ENCODE measurements at places on chromosomes 6 and 20.

GRCh38 chr6:83153883-83154521, 39.1 kb downstream of the PGM3 start:
- DNase-seq: no peak

GRCh38 chr6:68087399-68088133, 547.5 kb upstream of the ADGRB3 start:
- DNase-seq: no peak

GRCh38 chr6:1641343-1641885, 31.7 kb downstream of the FOXC1 start:
- DNase-seq: no peak

DNA sequence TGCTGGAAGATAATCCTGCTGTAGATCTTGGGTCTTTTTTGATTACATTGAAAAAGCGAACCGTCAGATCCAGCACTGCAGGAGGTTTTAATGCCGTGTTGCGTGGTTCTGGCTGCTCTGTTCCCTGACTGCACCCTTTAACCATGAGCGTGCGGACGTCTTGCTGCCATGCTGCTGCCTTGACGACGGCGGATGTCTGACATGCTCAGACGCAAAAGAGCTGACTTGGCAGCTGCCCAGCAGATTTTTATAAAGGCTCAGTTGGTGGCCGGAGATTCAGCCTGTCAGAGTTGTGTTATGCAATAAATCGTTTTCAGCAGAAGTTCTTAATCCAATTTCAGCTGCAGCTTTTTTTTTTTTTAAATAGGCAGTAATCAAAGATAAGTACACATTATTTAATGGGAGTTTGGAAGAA, 119.4 kb downstream of the JARID2 start:
- DNase-seq: peak; percentile 83

Data from SHP77 (cell line).